Omental fat pad (tissue), 4 donors: ENCODE measurements at places on chromosomes 4 and X. TPM values are rescaled to one million over a fixed set of nuclear protein-coding genes. Genes with fewer than 3 reads are reported as not detected.

DNA sequence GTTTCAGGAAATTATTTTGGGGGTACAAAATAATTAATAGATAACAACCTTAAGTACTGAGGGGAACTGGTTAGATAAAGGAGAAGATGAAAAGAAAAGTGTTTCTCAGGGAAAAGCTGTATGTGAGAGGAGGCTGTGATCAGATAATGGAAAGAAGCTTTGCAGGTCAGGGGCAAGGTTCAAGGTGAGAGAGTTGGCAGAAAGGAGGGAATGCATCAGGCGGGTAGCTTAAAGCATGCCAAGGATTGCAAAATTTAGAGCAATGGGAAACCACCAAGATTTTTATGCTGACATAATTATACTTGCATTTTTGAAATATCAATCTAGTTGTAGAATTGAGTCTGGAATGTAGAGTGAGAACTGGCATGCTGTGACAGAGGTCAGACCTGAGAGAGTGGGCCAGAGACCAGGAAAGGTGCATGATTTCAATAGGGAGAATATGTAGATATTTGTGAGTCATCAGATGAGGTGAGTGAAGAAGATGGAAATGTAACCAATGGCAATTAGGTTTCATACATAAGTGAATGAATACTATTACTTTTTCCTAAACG, 508.7 kb downstream of the TRIML1 start:
- DNase-seq: no peak

- DNase-seq: no peak
Measured at GRCh38 chrX:9335251-9335650, 129.6 kb upstream of the TBL1X start.

DNA sequence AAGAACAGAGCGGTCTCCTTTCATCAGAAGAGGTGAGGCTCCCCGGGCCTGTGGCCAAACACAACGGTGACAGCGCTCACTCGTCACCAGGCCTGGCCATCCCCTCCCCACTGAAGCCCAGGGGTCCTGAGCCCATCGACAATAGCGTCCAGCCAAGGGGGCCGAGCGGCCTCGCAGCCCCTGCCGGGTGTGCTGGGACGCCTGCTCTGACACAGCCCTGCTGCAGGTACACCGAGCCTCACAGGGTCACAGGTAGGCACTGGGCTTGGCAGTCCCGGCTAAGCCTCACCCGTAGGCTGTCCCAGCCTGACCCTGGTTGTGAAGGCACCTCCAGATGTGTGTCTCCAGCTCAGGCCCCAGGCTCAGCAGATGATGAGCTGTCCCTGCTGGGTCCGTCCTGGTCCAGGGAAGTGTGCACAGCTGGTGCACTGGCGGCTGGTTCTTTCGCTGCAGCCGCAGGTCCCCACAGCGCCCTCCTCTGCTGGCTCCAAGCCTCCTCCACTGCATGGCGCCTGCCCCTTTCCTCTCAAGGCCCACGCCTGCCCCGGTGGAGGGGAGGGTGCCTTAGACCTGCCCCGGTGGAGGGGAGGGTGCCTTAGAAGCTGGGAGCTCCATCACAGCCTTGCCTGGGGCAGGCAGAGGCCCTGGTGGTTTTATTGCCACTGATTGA, 21.5 kb downstream of the UVSSA start:
- no peak for DNase-seq

DNA sequence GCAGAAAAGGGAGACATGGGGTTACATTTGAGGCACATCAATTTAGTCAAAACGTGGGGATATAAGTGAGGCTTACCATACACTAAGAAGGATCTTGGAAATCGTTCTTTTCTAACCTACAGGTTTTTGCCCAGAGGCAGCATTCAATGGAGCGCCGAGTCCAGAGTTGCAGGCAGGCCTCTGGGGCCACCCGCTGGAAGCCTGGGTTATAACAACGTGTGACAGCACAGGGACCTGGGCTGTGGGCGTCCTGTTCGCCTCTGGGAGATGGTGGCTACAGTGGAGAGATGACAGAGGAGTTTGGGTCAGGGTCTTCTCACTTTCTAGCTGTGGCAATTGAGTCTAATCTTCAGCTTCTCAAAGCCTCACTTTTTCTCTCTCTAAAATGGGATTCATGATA, 53.9 kb downstream of the ENPP6 start:
- DNase-seq: no peak

- DNase-seq: no peak
Measured at GRCh38 chrX:133350751-133351150, 64.5 kb downstream of the GPC4 start.

GRCh38 chrX:9906919-9907318, 60.2 kb upstream of the CLDN34 start:
- no peak for DNase-seq

GRCh38 chr4:158444621-158445020, 77.1 kb upstream of the RXFP1 start:
- no peak for DNase-seq

The FGFBP1 gene
- total RNA-seq: 1.1 TPM

The LDB2 gene
- total RNA-seq: 191 TPM

The USP26 gene
- total RNA-seq: not detected

The DUX4 gene
- not detected for total RNA-seq

The AADAT gene
- 3.7 TPM for total RNA-seq

The SAT1 gene
- total RNA-seq: 1,511 TPM

The PRAF2 gene
- total RNA-seq: 10.0 TPM
